ENCODE measurements at places on chromosomes 5 and 9.

GRCh38 chr9:129716091-129716490, 36.8 kb downstream of the PTGES start:
- DNase-seq, result no peak

DNA sequence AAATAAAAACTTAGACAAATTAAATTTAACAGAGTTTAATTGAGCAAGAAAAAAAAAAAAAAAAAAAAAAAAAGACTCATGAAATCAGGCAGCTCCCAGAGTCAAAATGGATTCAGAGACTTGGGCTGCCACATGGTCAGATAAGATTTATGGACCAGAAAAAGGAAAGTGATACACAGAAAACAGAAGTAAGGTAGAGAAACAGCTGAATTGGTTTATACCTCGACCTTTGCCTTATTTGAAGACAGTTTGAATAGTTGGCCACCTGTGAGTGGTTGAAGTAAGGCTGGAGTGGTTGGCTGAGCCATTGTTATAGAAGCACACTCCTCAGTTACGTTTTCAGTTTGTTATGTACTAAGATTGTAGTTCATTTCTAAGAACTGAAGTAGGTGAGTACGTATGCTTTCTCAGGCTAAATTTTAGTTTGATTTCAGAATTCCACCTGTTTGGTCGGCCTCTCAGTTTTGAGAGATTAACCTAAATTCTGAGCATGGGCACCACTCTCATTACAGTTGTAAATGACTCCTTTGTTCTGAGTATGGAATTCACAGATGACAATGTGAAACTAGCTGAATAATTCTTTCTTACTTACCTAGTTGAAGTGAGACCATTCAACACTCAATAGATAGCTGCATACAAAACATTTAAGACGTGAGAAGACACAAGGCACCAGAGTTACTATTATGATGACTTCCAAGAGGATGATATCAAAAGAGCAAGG, 149.0 kb downstream of the AOPEP start:
- DNase-seq, result no peak

DNA sequence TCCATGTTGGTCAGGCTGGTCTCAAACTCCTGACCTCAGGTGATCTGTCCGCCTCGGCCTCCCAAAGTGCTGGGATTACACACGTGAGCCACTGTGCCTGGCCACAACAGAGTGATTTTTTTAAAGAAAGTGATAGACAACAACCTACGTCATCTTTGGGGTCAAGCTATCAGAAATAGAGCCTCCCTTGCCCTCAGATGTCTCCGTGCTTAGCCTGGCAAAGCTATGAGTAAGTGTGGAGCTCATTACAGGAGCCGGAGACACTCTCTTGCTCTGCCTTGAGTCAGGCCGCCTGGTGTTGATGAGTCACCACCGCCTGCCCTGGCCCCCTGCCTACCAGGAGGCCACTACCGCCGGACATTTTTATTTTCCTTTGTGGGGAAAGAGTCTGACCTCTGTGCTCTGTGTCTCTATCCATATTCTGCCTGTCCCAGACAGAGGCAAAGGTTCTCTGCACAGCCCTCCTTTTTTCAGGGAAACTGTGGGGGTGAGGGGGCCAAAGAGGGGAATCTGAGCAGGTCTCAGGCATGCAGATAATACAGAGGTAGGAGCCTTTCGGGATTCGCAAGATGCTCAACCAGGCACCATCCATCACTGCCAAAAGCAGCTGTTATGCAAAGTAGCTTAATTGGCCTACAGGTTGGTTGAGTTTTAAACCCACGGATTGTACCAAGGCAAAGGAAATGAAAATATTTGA, 123.7 kb upstream of the CPEB4 start:
- no peak for DNase-seq

DNA sequence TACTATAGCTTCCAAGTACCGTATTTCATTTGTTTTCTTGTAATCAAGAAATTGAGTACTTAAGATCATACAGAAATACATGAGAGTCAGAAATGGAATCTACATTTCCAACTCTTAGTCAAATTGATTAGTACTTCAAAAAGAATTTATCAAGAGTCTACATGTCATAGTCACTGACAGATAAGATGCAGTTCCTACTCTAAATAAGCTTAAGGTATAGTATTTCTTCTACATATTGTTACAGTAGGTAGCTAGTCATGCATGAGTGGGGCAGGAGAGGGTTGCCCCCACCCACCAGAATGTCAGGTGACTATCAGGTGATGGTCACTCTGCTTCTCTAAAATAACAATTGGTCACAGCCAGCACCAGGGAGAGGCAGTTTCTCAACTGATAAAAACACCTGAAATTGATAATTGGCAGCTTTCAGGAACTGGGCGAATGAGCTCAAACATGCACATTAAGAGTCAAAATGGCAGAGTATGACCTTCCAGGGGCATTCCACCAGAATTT, 2.9 kb downstream of the BAAT start:
- DNase-seq, result no peak

- no peak for DNase-seq
Observed at GRCh38 chr9:108913391-108913790, 20.5 kb downstream of the ELP1 start.
